ENCODE measurements at places on chromosomes 4 and X.

GRCh38 chr4:77184974-77185373, 28.0 kb downstream of the CCNG2 start:
- no peak for DNase-seq

DNA sequence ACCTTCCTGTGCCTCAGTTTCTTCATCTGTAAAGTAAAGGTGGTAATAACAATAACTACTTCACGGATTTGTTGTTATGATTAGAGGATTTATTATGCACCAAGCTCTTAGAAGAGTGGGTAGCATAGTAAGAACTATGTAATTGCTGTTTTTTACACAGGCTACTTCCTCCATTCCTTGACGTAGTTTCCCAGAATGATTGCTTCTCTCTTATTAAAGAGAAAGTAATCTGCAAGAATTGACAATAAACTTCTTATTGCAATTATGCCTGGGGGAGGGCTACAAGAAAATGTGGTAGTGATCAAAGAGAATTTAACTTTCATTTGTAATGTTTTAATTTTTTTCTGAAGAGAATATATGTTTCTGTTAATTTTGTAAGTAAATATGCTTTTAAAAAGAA, 238.7 kb downstream of the GASK1B start:
- no peak for DNase-seq

DNA sequence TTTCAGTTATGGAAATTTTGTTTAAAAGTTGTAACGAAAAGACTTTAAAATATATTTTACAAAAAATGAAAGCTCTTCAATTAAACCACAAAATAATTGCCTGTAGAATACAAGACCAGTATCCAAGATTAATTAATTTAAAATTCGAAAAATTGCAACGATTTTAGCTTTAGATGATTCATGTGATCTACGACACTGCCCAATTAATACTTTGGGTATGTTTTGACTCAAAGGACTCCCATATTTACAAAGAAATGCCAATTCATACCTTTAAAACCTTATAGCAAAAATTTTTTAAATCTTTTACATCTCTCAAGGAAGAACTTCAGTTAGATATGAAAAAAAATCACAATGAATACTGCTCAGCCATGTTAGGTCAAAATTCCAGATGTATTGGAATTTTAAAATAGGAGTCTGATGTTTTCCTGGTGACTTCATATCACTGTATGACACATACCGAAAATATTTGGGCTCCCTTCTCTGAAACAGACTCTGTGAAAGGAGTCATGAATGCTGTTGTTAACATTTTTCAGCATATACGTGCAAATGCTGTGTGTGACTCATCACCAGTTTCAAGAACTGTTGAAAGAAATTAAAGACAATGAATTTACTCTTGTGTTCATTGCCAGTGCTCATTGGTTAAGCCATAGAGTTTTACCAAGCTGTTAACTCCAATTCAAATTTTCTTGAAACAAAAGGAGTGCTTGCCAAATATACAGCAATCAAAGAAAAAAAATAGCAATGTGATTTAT, 13.8 kb upstream of the SMS start:
- DNase-seq = no peak

DNA sequence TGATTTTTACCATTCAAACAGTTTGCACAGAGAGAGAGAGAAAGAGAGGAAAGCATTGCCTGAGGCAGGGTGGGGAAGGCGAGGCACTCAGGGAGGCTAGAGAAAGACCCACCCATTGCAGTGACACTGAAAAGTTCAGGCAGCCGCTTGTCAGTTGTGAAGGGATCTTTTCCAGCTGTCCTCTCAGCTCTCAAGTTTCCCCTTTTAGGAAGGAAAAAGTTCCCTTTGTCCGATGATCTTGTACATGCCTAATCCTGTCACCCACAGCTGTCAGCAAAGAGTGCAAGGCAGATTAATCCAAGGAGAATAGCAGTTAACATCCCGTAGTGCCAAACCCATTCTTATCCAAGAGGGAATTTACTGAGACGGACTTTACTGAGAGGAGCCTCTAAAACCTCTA, 255.0 kb downstream of the MAGEB5 start:
- no peak for DNase-seq

- DNase-seq = no peak
These were observed 15.3 kb downstream of the BMX start for GRCh38 chrX:15515931-15516330.

GRCh38 chr4:180150818-180151217, 2092.4 kb upstream of the TENM3 start:
- no peak for DNase-seq

DNA sequence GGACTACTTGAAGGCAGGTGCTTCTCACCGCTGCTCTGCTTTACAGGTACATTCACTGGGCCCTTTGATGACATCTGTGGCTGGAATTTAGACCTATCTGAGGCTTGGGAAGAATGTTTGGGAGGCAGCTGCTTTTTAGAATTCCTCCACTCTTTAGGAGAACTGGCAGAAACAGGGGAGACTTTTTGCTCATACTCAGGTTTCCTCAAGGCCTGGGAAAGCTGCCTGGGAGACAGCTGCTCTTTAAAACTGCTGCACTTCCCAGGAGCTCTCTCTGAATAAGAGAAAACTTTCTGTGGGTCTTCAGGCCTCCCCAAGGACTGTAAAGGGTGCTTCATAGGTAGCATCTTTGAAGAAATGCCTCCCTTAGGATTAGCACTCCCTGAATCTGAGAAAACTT, 14.3 kb downstream of the CT47C1 start:
- DNase-seq = no peak

DNA sequence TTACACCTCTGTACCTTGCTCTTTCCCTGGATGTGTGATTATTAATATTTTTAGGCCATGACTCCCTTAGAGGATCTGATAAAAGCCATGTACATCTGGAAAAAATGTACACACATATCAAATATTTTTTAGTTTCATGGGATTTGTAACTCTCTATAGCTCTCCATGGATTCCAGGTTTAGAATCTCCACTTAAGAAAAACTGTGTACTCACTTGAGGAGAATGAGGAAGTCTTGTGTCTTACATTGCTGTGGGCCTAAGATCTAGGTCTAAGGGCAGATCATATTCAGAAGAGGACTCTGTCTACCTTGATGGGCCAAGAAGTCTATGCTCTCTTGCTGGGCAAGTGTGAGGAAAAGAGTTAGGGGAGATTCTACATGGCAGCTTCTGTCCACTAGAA, 98.0 kb downstream of the RRAGB start:
- DNase-seq = no peak

DNA sequence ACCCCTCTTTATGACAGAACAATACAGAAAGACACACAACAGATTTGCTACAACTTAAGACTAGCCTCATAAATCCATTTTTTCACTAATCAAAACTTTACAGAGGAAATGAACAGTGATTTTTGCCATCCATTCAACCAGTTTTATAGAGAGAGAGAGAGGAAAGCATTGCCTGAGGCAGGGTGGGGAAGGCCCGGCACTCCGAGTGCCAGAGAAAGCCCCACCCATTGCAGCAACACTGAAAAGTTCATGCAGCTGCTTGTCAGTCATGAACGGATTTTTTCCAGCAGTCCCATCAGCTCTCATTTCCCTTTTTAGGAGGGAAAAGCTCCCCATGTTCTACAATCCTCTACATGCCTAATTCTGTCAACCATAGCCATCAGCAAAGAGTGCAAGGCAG, 236.9 kb downstream of the CHIC1 start:
- no peak for DNase-seq

- DNase-seq = no peak
These were observed 4.3 kb upstream of the MAP7D3 start for GRCh38 chrX:136255541-136255940.

- no peak for DNase-seq
These were observed 1442.8 kb upstream of the IGFBP7 start for GRCh38 chr4:58553031-58553430.

- DNase-seq = no peak
These were observed 137.1 kb upstream of the TBL1X start for GRCh38 chrX:9327747-9328145.

DNA sequence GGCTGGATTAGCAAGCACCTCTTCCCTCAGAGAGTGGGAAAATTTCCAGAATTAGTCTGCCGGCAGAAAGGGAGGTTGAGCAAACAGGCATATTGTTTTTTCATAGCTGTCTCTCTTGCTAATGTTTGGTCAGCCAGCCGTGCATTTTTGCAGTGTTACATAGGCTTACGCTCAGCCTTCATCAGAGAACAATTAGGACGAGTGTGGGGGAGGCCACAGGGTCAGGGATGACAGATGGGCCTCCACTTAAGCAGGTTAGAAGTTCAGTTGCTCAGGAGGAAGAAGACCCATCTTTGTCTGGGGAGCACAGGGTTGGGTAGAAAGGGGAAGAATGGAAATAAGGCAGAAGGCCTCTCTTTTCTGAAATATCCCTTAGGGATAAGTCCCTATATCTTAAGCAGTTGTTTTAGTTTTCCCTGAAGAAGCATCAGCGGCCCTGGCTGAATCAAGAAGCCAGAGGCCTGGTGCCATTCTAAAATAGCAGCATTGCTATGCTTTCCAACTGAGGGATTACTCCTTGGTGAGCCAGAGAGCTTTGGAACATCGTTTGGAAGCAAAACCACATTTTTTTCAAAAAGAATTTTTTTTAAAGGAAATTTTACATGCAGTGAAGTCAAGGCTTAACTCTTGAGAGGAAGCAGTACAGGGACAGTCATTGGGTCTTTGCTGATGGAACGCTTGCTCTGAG, 118.8 kb downstream of the SMIM20 start:
- DNase-seq = no peak

DNA sequence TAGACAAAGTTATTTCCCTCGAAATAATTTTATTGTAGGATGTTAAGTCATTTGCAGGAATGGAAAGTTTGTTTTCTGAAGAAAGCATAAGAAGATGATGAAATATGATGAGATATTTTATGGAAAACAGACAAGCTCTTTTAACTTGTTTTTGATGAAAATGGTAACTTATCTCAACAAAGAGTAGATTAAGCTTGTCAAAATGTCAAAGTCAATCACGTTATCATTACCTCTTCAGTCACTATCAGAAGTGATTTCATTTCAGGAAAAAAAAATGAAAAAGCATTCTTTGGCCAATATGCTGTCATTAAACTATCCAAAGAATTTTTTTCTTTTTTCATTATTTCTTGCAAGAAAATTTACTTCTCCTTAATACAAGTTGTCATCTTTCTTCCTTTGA, 221.0 kb upstream of the ANKRD50 start:
- DNase-seq = no peak

DNA sequence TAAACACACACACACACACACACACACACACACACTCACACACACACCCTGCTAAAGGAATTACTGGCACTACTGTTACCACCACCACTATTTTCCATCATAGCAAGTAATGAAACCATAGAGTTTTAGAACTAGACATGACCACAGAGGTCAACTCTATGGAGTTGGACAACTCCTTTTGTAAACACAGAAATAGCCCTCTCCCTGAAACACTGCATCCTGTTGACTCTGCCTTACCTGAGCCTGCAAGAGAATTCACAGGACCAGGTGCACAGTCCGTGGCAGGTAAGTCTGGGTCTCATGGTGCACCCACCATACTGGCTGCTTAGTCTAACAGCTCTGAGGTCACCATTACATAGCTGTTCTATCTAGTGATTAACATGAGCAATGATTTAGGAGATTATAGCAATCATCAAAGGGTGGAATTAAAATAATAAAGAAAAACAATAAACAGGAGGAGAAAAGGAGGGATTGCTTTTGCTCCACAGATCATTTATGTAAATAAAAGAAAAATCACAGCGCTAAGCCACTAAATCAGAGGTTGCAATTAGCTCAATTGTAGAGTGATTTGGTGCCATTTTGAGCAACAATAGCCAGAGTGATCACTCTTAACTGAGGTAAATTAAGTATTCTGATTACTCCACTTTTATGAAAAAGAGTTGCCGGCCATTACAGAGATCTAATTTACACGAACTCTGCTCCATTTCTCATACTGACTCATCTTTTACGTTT, 340.0 kb upstream of the RASGEF1B start:
- DNase-seq = no peak

GRCh38 chr4:155789391-155789790, 30.6 kb downstream of the GUCY1B1 start:
- DNase-seq = no peak

All from CD4-positive, alpha-beta T cell treated with Interleukin-1 beta for 1 hour (primary cell).